K562 (cell line): ENCODE measurements at places on chromosomes 7 and 10. TPM values are rescaled to one million over a fixed set of nuclear protein-coding genes. Genes with fewer than 3 reads are reported as not detected.

DNA sequence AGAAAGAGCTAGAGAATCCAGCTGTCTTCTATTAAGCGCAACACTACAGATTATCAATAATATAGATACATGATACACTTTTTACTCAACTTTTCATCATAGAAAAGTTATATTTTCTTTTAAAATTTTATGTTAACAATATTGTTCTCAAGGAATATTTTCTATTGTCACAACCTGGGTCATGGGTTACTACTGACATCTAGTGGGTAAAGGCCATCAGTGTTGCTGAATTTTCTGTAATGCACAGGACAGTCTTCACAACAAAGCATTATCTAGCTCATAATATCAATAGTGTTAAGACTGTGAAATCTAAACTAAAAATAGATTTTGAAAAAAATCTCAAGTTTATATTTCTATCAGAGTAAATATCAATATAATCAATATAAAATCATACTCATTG lies 209.8 kb downstream of the ZNF33B start:
- H3K36me3 ChIP-seq = no peaks in the 10 kb centered on the region
- no peak overlapping the region for H3K4me3 ChIP-seq
- no peaks in the 10 kb centered on the region for H3K4me1 ChIP-seq
- H3K27ac ChIP-seq = no peak overlapping the region
- H3K27me3 ChIP-seq = no peaks in the 10 kb centered on the region

- no peaks in the 10 kb centered on the region for H3K27me3 ChIP-seq
- H3K36me3 ChIP-seq = no peaks in the 10 kb centered on the region
- no peaks in the 10 kb centered on the region for H3K4me1 ChIP-seq
- no peak overlapping the region for H3K4me3 ChIP-seq
Observed at GRCh38 chr7:74334030-74334429, 44.8 kb downstream of the CLIP2 start.

DNA sequence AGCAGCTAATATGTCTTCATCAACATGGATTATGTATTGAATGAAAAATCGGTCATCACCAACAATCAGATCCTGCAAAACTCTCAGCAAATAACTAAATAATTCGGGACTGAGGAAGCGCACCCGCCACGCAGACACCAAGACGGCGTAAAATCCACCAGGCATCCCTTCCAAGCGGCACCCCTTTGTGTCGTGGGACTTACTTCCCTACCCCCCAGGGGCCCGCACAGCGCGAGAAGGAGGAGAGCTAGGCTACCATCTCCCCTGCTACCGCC lies 721 bp downstream of the ARL3 start:
- peak overlapping the region; percentile 83 for H3K27ac ChIP-seq
- H3K4me1 ChIP-seq = peaks cover 20% of the 10 kb centered on the region
- H3K4me3 ChIP-seq = peak overlapping the region; percentile 95

GRCh38 chr10:86536294-86536861 lies 14.8 kb upstream of the WAPL start:
- no peak for DNase-seq
- no peaks in the 10 kb centered on the region for H3K27me3 ChIP-seq
- H3K4me1 ChIP-seq = peaks cover 21% of the 10 kb centered on the region
- H3K4me3 ChIP-seq = no peak overlapping the region
- H3K27ac ChIP-seq = no peak overlapping the region

The GPRIN2 gene
- not detected in 2 replicates for total RNA-seq

The SH2D4B gene
- total RNA-seq = 0.13 TPM in 1 of 2 replicates, not detected in the other

The TMEM196 gene
- not detected in 2 replicates for total RNA-seq
